ENCODE measurements at places on chromosomes 16 and 17.

- no peak for DNase-seq
Observed at GRCh38 chr17:83138820-83139219, 59.4 kb downstream of the METRNL start.

- DNase-seq, result no peak
Observed at GRCh38 chr17:79809530-79810129, 12.8 kb upstream of the CBX8 start.

DNA sequence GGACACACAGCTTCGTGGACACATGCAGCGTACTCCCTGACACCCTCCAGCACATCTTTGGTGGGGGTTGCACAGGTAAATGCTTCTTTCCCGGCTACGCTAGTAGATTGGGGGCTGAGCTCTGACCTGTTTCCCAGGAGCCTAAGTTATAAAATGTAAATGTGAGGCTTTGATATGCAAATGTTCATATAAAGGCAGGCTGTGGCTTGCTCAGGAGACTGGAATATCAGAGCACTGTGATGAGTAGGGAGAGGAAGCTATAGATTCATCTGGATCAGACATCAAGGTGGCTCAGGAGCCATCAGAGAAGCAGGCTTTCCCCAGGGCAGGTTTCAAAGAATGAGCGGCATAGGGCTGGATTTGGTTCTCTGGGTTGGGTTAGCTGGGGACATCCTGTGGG lies 3.4 kb upstream of the ETV4 start:
- DNase-seq, result no peak

DNA sequence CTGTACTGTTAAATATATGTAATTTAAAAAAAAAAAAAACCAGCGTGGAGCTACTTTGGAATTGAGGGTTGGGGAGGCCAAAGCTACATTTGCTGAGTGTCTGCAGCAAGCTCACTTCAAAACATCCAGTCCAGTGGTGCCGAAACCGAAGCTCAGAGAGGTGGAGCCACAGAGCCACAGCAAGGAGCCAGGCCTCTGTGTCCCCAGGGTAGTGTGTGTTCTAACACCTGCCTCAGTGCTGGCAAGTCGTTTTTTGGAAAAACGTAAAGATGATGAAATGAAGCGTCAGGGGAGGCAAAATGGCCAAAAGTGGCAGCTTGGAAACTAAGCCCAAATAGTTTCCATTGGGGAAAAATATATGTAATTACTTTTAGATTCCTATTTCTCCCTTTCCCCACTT lies 36.1 kb upstream of the MRC2 start:
- DNase-seq, result no peak

GRCh38 chr17:48622857-48623256 lies 3.3 kb downstream of the HOXB9 start:
- no peak for DNase-seq

GRCh38 chr17:61179380-61179806 lies 220.2 kb upstream of the TBX2 start:
- DNase-seq, result no peak

GRCh38 chr16:5604770-5605169 lies 507.2 kb upstream of the EEF2KMT start:
- DNase-seq, result peak; percentile 4

GRCh38 chr16:84618581-84619460 lies 943 bp upstream of the COTL1 start:
- DNase-seq, result no peak

DNA sequence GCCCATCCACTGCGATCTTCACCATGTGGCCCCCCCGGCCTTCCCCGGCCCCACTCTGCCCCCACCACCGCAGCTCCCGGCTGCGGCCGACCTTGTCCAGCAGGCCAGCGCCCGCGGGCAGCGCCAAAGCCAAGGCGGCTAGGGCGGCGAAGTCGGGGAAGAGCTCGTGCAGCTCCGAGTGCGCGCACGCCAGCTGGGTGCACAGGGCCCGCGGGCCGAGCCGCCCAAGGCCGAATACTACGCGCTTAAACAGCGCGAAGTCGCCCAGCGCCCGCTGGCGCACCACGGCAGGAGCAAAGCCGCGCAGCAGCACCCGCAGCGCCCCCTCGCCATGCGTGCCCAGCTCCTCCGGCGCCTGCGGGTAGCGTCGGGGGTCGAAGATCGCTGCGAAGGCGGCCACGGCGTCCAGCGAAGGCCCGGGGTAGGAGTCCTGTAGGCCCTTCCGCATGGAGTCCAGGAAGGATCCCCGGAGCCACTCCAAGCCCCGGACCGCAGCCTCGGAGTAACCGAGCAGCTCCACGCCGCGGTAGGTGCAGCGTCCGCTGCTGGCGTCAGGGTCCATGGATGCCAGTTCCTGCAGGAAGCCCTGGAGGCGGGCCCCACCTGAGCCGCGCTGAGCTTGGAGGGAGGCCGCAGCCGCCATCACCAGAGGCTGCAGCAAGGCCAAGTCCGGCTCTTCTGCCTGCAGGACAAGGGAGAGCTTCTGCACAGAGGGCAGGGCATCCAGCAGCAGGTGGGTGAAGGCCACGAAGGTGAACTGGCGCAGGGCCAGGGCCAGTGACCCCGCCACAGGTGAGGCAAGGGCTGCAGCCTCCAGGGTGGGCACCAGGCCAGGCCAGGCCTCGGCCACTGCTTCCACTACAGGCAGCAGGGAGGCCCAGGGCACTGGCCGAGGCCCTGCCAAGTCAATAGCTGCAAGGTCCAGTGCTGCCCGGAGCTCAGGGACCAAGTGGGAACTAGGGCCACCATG lies 10.3 kb downstream of the C17orf113 start:
- no peak for DNase-seq

Measured in hematopoietic multipotent progenitor cell treated with erythropoietin and hydrocortisone succinate and interleukin-3 and kit ligand, for 8 days (in vitro differentiated cells).